ENCODE measurements at places on chromosomes 4 and X. TPM values are rescaled to one million over a fixed set of nuclear protein-coding genes. Genes with fewer than 3 reads are reported as not detected.

The IL1RAPL2 gene
- total RNA-seq, result not detected

The GAGE2A gene
- total RNA-seq, result not detected

The GASK1B gene
- total RNA-seq, result not detected

The ENPEP gene
- 0.02 TPM for total RNA-seq

The CORIN gene
- total RNA-seq, result not detected

The NIPAL1 gene
- total RNA-seq, result 0.57 TPM

The RBMX gene
- 281 TPM for total RNA-seq

GRCh38 chr4:183074288-183074990 is 24.6 kb upstream of the WWC2 start:
- H3K36me3 ChIP-seq, result no peaks in the 10 kb centered on the region
- H3K27me3 ChIP-seq, result peaks cover 4% of the 10 kb centered on the region
- DNase-seq, result no peak
- no peak overlapping the region for H3K27ac ChIP-seq

DNA sequence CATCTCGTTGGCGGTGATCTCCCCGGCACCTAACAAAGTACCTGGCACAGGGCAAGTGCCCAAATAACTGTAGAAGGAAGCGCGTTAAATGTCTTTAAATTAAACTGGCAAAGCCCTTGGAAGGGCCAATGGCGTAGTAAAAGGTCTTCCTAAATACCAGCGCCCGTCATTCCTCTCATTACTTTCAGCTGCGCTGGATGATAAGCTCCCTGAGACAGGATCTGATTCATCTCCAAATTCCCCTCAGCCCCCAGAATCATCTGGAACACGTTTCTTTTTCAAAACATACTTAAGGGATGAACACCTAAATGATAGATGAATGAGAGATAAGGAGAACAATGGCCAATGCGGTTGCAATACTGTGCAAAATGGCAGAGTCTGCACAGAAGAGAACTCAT is 95.1 kb downstream of the AFAP1 start:
- no peaks in the 10 kb centered on the region for H3K27me3 ChIP-seq
- peaks cover 5% of the 10 kb centered on the region for H3K36me3 ChIP-seq
- peaks cover 23% of the 10 kb centered on the region for H3K4me1 ChIP-seq
- H3K27ac ChIP-seq, result no peak overlapping the region

DNA sequence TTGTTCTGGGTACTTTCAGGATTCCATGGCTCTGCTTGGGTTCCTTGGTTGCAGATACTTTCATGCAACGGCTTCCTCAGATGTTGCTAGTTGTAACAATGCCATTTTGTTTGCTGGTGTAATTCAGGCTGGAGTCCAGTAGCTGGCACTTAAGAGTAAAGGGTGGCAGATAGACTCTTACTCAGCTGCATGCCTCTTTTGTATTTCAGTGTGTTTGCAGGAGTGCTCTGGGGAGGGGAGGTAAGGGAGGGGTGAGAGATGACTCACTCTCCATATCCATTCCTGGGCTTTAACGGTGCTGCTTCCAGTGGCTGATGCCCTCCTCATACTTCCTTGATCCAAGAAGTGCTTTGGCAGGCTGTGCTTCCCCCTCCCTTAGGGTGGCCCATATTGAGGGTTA is 155.2 kb downstream of the ZNF330 start:
- H3K27ac ChIP-seq, result no peak overlapping the region
- no peaks in the 10 kb centered on the region for H3K4me1 ChIP-seq
- H3K27me3 ChIP-seq, result peaks cover 5% of the 10 kb centered on the region

DNA sequence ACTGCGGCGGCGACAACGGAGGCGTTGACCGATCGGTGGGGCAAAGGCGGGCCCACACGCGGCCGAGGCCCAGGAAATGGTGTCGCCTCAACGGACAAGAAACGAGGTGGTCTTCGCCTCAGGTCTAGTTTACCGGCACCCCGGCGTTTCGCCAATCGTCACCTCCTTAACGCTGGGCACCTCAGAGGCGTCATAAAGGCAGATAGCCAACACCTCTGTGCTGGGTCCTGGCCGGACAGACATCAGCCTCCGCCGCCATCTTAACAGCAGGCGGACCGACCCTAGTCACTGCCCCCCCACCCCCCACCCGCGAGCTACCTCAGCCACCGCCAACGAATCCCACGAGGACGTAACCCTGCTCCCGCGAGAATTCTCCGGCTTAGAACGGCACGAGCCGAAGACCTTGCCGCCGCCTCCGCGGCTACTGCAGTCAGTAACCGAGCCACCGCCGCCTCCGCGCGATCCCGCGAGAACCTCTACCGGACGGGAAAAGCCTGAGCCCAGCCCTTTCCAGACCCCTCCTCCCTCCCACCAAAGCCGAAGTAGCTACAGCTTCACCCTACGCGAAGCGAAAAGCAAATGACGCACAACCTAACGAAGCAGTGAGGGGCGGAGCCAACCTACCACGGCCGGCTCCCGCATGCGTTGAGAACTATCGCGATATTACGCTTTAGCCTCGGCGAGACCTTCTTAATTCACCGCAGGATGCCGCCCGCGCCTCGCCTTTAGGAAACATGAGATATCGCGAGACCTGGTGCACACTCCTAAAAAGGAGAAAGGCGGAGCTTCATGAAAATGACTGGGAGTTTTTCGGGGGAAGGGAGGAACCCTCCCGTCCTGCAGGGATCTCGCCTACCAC is 2.7 kb downstream of the HUWE1 start:
- H3K4me1 ChIP-seq, result peaks cover 29% of the 10 kb centered on the region
- H3K27me3 ChIP-seq, result no peaks in the 10 kb centered on the region
- H3K27ac ChIP-seq, result peak overlapping the region; percentile 97
- H3K4me3 ChIP-seq, result peak overlapping the region; percentile 78
- H3K36me3 ChIP-seq, result peaks cover 32% of the 10 kb centered on the region

- H3K27me3 ChIP-seq, result peaks cover 11% of the 10 kb centered on the region
- no peak for DNase-seq
Measured at GRCh38 chrX:135264206-135264605, 12.3 kb downstream of the ETDA start.

DNA sequence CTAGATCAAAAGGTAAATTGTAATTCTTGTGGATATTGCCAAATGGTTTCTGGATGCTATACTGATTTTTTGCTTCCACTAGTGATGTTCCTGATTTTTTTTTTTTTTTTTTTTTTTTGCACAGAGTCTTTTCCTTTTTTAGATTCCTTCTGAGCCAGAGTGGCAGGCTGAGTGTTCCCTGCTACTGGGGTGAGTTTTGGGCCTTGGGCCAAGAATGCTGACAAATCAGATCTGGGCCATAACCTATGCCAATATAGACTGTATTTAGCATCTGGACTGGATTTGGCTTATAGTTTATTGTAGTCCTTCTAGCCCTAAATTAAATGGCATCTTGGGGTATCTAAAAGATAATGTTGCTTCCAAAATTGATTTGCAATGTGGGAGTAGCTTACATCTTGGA is 52.8 kb downstream of the REPS2 start:
- H3K36me3 ChIP-seq, result no peaks in the 10 kb centered on the region
- DNase-seq, result no peak
- no peak overlapping the region for H3K4me3 ChIP-seq
- peaks cover 5% of the 10 kb centered on the region for H3K27me3 ChIP-seq
- peaks cover 6% of the 10 kb centered on the region for H3K4me1 ChIP-seq

DNA sequence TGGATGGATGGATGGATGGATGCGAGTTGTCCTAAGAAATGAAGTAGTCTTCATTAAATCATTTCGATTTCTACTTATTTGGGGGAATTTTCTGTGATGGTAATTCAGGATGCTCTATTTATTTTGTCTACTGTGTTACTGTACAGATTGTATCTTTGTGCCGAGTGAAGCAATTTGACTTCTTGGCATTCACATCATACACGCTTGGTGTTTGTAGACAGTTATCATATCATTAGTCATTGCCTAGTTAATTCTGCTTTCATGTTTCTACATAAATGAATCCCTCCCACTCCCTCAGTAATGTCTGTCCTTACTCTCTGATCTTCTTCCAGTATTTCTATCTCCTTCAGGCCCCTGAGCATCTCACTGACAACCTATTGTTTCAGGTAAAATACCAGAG is 64.0 kb downstream of the RASGEF1B start:
- no peaks in the 10 kb centered on the region for H3K27me3 ChIP-seq
- no peak for DNase-seq
- no peak overlapping the region for H3K4me3 ChIP-seq
- peaks cover 5% of the 10 kb centered on the region for H3K4me1 ChIP-seq
- no peaks in the 10 kb centered on the region for H3K36me3 ChIP-seq

- peaks cover 12% of the 10 kb centered on the region for H3K27me3 ChIP-seq
- no peak overlapping the region for H3K27ac ChIP-seq
- H3K36me3 ChIP-seq, result no peaks in the 10 kb centered on the region
- DNase-seq, result no peak
- H3K4me3 ChIP-seq, result no peak overlapping the region
Measured at GRCh38 chr4:152613841-152614721, 65.7 kb downstream of the TMEM154 start.

GRCh38 chr4:69156913-69157312 is 57.6 kb downstream of the UGT2B11 start:
- H3K36me3 ChIP-seq, result no peaks in the 10 kb centered on the region
- no peak overlapping the region for H3K27ac ChIP-seq
- no peaks in the 10 kb centered on the region for H3K4me1 ChIP-seq

DNA sequence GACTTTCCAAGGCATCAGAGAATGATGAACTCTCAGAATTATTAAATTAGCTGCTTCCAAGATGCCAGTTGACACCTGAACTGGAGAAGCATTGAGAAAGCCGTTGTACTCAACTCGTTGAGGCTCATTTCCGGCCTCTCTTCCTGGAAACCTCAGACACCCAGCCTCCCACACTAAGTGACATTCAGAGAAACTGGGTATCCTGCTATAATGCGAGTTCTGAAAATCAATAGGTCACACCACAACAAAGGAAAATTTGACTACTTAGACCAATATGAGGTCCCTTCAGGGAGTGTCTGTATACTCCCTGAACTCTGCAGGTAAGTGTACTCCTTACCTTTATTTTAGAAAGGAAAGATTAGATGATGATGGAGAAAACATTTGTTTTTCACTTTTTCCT is 51.2 kb downstream of the ENPEP start:
- peaks cover 13% of the 10 kb centered on the region for H3K4me1 ChIP-seq
- no peaks in the 10 kb centered on the region for H3K36me3 ChIP-seq
- peak; percentile 11 for DNase-seq
